ENCODE measurements at places on chromosomes 2 and 18.

DNA sequence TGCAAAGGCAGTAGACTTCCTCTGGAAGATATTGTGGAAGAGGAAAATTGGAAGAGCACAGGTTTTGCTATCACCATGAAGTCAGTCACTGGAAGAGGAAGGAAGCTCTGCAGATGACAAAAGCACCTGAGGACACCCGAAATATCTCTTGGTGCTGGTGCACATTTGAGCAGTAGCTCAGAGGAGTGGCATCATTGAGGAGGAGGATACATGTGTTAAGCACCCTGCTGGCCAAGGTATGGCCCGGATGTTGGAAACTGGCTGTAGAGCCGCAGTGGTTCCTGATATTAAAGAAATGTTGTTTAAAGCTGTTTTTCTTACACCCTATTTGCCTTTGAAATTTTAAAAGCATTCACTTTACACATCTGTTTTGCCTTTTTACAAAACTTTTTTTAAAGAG is 32.7 kb upstream of the SCYGR2 start:
- no peak for DNase-seq

DNA sequence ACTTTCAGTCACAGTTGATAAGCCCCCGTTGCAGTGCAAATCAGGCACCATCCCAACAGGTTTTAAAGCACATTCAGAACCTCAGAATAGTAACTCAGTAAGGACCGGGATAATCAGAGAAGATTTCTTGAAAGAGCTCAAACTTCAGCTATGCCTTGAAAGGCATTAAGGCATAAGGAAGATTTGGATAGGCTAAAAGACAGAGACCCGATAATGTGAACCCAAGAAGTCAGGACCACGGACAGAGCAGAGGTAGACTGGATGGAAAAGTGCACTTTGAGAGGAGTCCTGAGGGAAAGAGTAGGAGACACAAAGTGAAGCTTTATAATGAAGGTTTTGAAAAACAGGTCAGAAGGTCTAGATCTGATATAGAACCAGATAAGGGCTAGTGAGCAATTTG is 36.9 kb upstream of the KLF7 start:
- DNase-seq = no peak

DNA sequence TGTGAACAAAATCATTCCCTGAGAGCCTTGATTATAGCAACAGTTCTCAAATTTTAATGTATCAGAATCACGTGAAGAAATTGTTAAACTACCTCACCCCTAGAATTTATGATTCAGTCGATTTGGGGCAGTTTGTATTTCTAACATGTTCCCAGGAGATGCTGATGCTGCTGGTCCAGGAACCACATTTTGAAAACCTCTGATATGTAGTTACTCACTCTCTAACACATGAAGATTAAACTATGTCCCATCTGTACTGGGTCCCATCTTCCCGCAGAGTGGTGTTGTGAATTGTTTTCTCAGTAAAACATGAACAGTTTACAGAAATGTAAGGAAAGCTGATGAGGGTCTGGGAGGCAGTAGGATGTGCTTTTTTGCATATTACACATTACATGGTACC is 223.1 kb downstream of the CDH20 start:
- DNase-seq = no peak

DNA sequence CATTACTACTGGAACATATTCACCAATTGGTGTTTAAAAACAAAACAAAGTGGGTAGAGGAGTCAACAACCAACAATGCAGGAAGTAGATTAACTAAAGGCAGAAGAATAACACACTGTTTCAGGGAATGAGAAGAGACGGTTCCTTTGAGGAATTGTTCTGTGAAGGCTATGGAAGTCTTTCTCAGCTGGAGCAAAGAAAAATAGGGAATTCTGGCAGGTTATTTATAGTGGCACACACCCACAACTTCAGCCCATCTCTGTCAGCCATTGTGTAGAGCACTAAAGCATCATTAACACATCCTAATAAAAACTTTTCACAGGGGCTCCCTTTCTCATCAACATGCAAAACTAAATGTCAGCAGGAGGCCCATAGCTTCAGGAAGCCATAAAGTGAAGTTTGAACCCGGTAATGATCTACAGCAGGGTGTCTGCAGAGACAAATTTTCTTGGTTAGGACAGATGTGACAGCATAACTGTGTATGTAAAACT is 113.6 kb downstream of the CDH2 start:
- DNase-seq = no peak

DNA sequence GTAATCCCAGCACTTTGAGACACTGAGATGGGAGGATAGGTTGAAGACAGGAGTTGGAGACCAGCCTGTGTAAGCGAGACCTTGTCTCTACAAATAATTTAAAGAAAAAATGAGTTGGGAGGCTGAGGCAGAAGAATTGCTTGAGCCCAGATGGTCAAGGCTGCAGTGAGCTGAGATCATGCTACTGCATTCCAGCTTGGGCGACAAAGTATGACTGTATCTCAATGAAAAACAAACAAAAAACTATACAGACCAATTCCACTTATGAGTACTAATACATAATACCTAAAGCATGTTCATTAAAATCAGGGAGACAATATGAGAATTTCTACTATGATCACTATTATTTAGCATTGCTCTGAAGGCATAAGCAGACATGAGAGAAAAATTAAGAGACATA is 12.6 kb downstream of the RNF149 start:
- no peak for DNase-seq

- DNase-seq = no peak
These were observed 364.4 kb upstream of the GCFC2 start for GRCh38 chr2:76075126-76075525.

DNA sequence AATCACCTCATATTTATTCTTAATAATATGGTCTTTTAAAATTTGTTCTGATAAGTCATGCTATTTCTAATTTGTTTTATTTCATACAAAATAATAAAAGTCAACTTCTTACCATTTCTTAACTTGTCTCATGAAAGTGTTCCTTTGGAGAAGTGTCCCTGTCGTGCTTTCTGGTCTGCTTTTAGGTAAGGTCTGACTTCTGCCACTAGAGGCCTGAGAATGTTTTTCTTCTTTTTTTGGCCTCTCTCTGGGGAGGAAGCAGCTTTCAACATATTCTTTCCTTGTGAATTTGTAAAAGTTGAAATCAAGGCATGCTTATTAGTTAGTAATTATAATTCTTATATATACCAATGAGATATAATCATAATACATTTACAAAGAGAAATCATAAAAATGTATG is 39.4 kb downstream of the MAP2 start:
- DNase-seq = no peak

GRCh38 chr2:132416723-132417395 is at the start of gene GPR39:
Gene GPR39 (plus strand): TSS chr2:132416805.
- no peak for DNase-seq

DNA sequence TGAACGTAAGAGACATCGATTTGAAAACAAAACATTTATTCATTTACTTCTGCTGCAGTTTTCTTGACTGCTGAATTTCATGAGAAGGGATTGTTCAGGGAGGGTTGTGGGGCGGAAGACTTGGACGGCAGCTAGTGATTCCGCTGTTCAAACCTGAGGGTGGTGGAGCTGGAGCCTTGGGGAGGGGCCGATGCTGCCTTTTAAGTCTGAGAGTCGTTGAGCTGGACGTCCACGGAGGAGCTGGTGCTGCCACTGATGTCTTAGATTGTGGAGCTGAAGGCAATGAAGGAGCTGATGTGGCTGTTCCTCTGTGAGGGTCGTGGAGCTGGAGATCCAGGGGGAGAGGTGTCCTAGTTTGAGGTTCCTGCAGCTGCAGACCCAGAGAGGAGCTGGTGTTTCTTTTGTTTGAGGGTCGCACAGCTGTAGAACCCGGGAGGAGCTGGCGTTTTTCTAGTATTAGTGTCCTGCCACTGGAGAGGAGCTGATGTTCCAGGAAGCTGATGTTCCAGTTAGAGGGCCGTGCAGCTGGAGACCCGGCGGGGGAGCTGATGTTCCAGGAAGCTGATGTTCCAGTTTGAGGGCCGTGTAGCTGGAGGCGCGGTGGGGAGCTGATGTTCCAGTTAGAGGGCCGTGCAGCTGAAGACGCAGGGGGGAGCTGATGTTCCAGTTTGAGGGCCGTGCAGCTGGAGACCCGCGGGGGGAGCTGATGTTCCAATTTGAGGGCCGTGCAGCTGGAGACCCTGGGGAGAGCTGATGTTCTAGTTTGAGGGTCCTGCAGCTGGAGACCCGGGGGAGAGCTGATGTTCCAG is 150.9 kb downstream of the RTP5 start:
- DNase-seq = peak; percentile 27
